ENCODE measurements at places on chromosomes 7 and 10.

- no peak for DNase-seq
These were observed 325.6 kb upstream of the MAGI2 start for GRCh38 chr7:79778786-79779770.

DNA sequence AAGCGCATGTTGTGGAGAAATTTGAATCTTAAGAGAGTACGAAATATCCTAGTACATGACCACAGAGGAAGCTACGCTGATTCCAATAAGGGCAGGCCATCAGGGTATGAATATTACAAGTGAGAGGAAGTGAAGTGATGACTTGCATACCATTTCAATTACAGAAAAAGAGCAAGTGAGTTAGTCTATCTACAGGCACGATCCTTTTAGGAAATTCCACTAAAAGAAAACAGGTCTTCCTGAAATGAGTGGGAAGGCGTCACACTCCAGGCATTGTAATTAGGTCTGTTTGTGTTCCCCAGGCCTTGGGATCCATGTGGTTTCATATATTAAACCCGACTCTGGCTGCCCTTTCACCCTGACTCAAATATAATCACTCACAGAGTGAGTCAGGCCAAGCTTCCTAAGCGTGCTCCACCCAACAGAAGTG lies 152.5 kb downstream of the SEMA3A start:
- DNase-seq, result no peak

- DNase-seq, result no peak
These were observed 1.6 kb downstream of the LAMB4 start for GRCh38 chr7:108128514-108128913.

- no peak for DNase-seq
These were observed 182.4 kb downstream of the PTEN start for GRCh38 chr10:88045656-88046415.

GRCh38 chr10:42836096-42836495 lies 53.5 kb downstream of the BMS1 start:
- DNase-seq, result no peak

DNA sequence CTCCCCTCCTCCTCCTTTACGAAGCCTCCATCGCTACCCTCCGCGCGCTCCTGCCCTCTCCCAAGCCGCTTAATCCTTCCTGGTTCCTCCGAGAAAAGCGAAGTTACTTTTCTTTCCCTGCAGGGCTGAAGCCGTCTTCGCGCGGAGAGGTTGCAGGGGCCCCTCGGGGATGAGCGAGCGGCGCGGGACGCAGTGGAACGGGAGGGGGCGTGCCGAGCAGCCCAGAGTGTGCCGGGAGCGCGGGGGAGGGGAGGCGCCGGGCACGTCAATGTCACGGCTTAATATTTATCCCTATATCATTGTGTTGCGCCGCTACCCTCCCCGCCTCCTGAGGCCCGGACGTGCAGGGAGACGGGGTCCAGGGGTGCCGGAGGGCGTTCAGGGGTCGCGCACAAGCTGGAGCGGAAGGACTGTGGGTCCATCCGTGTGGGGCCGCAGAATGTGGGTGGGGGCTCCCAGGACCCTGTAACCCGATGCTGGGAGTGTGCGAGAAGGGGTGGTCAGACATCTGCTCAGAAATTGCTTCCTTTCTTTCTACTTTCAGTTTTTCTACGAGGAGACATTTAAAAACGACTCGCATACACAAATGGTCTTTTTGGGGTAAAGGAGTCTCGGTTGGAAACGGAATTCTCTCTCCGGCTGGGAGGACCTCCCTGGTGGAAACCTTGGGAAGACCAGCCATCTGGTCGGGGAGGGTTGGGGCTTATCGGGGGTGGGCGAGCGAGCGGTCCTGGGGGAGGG lies 2.4 kb downstream of the CDK6 start:
- peak; percentile 65 for DNase-seq

- no peak for DNase-seq
These were observed 1.3 kb downstream of the EGR2 start for GRCh38 chr10:62814756-62815380.

- no peak for DNase-seq
These were observed 158.0 kb downstream of the C7orf25 start for GRCh38 chr7:42753811-42754363.

GRCh38 chr7:92747041-92747835 lies 89.1 kb downstream of the CDK6 start:
- DNase-seq, result no peak

DNA sequence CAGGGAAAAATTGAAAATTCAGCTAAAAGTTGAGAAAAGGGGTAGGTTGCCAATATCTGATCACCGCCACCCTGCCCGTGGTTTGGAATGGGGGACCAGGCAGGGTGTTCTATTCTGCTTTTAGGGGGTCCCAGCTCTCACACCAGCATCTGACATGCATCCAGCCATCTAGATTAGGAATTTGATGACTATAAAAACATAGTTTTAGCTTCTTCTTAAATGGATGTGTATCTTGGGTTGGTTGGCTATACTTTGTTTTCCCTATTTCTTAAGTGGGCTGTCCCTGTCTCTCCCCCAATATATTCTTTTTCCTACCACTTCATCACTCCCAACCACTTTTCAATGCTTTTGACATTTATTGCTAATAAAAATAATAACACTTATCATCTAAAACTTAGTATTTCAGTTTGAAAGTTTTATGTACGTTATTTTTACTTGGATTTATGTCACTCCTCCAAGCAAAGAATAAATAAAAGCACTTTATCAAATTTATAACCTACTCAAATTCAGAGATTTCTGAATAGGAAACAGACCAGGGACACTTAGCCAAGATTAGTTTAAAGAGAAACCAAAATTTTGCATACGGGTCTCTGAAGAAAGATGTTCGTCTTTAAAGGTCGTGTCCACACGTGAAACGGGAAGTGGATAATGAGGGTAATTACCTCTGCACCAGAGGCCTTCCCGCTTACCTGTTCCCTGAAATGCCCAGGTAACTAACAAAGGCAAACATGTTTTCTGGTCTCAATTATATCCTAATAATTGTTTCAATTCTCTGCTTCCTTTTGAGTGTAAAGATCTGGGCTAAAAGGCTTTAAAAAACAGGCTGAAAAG lies 233.2 kb upstream of the AUTS2 start:
- no peak for DNase-seq

GRCh38 chr7:15559416-15559928 lies 2.3 kb downstream of the AGMO start:
- no peak for DNase-seq

DNA sequence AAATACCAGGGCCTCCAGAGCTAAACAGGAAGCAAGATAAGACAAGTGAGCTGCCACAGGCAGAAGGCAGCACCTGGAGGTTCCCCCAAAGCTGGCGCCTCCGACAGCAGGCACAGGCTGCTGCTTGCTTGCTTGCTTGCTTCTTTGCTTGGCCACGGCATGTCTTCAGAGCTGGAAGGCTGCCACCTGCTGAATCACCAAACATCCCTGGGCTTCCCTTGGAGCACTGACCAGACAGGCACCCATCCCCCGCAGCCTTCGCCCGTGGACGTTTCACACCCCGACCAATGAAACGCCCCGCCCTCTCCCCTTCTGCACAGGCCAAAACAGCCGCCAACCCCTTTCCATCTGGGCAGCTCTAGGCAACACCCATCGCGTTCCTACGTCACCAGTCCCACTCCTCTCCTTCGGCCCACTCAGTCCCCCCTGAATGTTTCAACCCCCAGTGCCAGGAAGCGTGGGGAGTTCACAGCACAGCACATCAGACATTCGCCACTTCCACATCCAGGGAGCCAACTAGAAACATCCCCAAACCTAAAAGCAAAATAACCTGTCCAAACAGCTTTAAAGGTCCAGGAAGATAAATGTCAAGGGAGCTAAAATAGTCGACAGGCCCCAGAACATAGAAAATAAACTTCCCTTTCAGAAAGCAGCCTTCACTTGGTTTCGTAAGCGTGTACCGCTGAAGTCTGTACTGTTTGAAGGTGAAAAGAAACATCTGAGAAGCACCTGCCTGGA lies 1.6 kb downstream of the SGMS1 start:
- peak; percentile 81 for DNase-seq

GRCh38 chr7:37920849-37921805 lies 687 bp downstream of the EPDR1 start:
- peak; percentile 49 for DNase-seq

DNA sequence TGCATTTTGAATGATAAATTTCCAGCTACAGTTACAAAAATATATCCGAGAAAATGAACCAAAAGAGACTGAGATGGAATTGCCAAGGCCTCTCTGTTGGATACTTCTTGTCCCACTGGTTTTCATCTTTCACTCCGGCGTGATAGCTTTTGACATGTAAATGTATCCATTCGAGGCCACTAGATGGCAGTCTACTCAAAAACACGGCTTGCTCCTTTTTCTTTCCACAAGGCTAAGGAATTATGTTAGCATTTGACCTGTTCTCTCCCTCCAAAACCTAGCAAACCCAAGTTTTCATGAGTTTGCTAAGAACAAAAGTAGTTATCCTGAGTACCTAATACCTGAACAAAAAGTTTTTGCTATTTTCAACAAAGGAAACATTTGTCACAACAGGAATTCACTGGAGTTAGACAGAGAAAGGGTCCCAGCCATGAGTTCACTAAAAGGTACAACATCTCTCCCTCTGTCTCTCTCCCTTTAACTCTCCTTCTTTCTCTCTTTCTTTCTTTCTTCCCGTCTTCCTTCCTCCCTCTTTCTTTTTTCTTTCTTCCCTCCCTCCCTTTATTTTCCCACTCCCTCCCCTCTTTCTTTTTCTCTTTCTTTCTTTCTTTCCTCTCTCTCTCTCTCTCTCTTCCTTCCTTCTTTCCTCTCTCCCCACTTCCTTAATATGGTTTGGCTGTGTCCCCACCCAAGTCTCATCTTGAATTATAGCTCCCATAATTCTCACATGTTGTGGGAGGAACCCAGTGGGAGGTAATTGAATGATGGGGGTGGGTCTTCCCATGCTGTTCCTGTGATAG lies 207.9 kb upstream of the MYO3A start:
- no peak for DNase-seq

DNA sequence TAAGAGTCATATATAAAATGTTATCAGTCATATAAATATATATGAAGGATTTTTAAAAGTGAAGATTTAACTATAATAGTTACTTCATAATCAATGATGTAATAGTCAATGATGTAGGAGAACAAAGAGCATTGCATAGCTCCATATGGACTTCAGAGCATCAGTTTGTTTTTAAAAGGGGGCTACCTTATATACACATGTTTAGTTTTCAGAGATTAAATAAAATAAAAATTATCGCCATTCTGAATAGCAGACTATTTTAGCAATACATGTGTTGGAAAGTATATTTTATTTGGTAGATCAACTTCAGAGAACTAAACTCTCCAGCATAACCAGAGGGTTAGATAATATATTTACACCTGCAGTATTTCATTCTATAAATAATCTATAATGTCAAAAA lies 29.1 kb upstream of the EPC1 start:
- no peak for DNase-seq

Data from CMK (cell line).